CD4-positive, alpha-beta T cell treated with Interleukin-2 at 100 ng/mL for 4 hours (primary cell): ENCODE measurements at places on chromosomes 11 and 22.

- DNase-seq, result no peak
Measured at GRCh38 chr11:10294290-10294953, 403 bp upstream of the SBF2 start.

GRCh38 chr11:10762913-10763421 lies 11.9 kb downstream of the CTR9 start:
- no peak for DNase-seq

- DNase-seq, result no peak
Measured at GRCh38 chr11:119861160-119861559, 132.2 kb upstream of the NECTIN1 start.

- DNase-seq, result no peak
Measured at GRCh38 chr11:34245041-34245440, 112.8 kb downstream of the ABTB2 start.

DNA sequence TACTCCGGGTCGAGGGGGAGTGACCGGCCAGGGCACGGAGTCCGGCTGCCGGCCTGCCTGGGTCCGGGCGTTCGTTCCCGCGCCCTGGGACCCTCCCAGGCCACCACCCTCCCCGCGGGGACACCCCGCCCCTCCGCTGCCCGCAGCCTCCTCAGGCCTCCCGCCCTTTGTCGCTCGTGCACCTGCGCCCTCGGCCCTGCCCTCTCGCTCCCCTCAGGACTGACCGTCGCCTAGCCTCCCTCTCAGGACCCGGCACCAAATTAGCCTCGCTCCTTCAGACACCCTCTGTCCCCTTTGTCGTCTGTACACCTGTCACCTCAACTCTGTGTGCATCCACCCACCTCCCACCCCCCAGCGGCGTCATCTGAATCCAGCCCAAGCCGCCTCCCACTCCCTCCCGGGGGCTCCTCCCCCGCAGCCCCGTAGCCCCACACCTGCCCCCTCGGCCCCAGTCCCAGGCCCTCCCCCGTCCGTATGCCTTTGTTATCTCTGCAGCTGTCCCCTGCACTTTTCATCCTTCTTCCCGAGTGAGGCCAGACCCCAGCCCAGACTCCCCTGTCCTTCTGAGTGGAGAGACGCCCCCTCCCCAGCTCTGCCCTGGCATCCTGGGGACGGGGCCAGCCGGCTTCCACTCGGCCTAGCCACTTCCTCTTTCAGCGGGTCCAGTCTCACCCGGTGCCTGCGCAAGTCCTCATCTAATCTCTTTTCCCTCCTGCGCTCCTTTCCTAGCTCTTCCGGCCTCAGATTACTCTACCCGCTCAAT lies 643 bp downstream of the TIGD3 start:
- DNase-seq, result peak; percentile 40

- DNase-seq, result no peak
Measured at GRCh38 chr11:91163619-91164451, 941.0 kb upstream of the CHORDC1 start.

DNA sequence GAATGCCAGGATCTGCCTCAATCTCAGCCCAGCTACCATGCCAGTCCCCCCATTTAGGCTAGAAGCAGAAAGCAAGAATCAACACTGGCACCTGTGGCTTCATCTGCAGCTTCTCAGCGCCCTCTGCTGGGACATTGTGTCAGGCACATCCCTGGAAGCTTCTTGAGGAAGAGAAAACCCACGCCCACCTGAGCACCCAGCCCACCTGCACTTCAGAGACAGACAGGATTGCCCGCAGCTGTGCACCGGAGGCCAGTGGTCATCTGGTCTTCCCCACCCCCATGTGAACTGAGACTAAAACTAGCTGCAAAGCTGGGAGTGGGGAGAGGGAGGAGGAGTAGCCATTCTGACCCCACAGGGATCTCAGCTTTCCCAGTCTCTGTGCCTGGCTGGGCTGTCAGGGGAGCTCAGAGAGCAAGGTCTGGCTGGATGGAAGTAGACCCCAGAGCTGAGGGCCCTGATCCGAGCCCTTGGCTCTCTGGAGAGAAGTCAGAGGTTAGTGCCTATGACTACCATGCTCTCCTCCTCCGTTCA lies 66.8 kb downstream of the FEZ1 start:
- peak; percentile 25 for DNase-seq

- DNase-seq, result no peak
Measured at GRCh38 chr22:20090730-20091240, 10.7 kb downstream of the DGCR8 start.

DNA sequence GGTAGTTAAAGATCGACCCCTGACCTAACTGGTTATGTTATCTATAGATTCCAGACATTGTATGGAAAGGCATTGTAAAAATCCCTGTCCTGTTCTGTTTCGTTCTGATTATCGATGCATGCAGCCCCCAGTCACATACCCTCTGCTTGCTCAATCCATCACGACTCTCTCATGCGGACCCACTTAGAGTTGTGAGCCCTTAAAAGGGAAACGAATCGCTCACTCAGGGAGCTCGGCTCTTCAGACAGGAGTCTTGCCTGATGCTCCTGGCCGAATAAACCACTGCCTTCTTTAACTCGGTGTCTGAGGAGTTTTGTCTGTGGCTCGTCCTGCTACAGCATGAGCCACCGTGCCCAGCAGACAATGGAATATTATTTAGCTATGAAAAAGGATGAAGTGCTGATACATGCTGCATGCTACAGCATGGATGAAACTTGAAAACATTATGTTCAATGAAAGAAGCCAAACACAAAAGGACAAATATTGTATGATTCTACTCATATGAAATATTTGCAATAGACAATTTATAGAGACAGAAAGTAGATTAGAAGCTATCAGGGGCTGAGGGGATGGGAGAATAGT lies 12.0 kb upstream of the LGALS2 start:
- DNase-seq, result no peak

DNA sequence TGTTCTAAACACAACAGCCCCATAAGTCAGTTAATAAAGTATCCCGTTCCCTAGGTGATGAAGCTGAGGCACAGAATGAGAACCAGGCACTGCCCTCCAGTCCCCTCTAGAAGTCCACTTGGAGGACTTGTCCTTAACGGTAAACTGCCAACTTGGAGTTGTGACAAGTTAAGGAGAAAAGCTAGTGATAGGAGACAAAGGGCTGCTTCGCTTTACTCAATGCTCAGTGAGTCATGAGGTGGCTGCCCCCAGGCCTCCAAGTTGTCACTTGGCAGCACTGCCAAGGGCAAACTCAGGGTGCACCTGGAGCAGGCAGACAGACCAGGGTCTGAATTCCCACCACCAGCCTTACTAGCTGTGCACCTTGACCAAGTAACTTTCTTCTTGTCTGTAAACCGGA lies 13.5 kb downstream of the SLC43A1 start:
- no peak for DNase-seq

GRCh38 chr11:104432981-104433380 lies 269.0 kb upstream of the PDGFD start:
- DNase-seq, result no peak

DNA sequence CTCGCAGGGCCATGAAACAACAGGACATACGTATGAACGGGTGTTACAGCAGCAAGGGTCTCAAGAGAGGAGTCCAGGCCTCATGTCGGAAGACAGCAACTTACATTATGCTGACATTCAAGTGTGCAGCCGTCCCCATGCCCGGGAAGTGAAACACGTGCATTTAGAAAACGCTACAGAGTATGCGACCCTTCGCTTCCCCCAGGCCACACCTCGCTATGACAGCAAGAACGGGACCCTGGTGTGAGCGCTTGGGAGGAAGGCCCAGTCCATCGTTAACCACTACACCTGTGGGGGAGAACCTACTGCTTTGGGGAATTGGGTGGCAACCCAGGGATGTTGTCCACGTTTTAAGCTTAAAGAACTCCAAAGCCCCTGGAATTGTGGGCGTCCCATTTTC lies 7.2 kb downstream of the C11orf52 start:
- no peak for DNase-seq

GRCh38 chr22:23498811-23499798 lies 81.0 kb downstream of the IGLL1 start:
- DNase-seq, result no peak
